Stimulated activated CD4-positive, alpha-beta T cell treated with anti-CD3 and anti-CD28 coated beads, Interleukin-4, amount 100 ng/mL, for 1 hour (primary cell): ENCODE measurements at places on chromosomes 13 and 19.
A peak's percentile ranks its signal among the peaks of the same experiment; 100 is the strongest.

DNA sequence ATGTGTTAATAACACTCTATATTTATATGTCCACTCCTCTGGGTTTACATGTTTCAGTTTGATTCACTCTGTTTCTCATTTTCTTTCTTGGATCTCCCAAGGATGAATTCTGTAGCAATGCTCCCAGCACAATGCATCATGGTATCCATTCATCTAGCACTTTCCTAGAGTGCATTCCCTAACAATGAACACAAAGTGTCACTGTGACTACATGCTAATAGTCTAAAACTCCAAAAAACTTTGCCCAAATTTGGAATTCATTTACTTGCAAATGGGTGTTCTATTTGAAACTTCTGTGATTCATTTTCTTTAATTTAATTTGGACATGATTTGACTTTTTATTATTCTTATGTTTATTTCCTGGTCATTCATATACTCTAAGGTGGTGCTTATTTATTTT is 286.3 kb downstream of the POU4F1 start:
- no peak for DNase-seq

DNA sequence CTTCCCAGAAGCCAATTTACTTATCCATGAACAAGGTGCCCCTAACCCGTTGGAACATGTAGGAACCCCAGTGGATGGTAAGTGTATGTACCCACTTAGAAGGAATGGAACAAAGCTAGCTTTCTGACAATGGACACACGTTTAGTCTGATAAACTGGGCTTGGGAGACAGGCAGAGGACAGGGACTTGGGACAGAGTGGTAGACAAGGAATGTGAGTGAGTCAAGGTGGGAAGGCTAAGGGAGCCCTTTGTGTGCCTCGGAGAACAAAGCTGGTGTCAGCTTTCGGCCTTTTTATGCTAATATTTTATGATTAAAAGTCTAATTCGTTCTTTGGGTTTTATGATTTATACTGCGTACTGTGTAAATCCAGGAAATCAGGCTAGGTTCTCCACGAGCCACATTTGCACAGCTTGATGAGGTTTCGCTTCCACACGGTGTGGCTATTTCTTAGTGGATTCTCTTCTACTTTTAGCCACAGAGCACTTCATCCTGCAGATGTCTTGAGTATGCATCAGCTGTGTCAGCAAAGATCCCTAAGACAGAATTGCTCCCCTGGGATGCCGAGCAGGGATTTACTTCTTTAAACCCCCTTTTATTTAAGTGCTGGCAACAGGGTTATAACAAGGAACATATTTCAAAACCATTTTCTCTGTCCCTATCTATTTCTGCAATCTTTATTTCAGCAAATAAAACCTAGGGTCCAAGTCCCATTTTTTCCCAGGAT is 258.5 kb downstream of the DLEU7 start:
- no peak for DNase-seq

GRCh38 chr19:3954107-3954506 is 16.8 kb downstream of the DAPK3 start:
- DNase-seq = no peak

DNA sequence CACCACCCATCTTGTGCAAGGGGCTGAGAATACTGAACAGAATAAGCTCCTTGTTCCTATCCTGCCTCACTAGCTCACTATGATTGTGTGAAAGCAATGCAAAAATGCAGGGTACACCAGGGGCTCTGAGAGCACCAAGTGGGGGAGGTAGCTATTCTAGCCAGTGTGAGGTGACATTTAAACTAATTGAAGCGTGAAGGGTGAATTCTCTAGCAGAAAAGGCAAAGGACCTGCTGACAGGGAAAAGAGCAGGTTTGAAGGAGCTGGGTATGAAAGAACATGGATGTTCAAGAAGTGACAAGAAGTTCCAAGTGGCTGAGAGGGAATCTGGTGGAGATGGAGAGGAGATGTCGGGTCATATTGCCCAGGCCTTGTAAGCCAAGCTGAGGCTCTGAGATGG is 64.2 kb downstream of the SIAH3 start:
- DNase-seq = no peak

GRCh38 chr19:17405250-17406045 is at the start of gene BST2:
BST2 (minus strand) TSS chr19:17405630; CDS start chr19:17405575, 55 bp downstream.
- peak; percentile 32 for DNase-seq

DNA sequence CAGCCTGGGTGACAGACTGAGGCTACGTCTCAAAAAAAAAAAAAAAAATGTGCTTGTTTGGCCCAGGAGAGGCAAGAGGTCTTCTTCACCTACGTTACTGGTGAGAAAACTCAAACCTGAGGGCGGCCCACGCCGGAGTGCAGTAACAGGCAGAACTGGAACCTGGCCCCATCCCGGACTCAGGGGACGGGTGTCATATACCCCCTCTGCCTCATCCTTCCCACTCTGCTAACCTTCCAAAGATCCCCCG is 414 bp upstream of the ADAT3 start:
- no peak for DNase-seq

GRCh38 chr19:55465460-55466240 is 1.1 kb upstream of the C19orf85 start:
- no peak for DNase-seq

- DNase-seq = no peak
Observed at GRCh38 chr13:40126306-40127085, 471.0 kb downstream of the COG6 start.

DNA sequence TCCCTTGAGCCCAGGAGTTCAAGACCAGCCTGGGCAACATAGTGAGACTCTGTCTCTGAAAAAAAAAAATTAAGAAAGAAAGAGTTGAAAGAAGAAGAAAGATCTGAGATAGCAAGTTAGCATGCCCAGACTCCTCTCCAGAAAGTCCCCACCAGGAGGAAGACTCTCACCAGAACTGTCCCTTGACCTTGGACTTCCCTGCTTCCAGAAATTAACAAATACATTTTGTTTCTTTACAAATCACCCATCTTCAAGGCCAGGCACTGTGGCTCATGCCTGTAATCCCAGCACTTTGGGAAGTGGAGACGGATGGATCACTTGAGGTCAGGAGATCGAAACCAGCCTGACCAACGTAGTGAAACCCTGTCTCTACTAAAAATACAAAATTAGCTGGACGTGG is 44.3 kb upstream of the KLF2 start:
- DNase-seq = no peak

DNA sequence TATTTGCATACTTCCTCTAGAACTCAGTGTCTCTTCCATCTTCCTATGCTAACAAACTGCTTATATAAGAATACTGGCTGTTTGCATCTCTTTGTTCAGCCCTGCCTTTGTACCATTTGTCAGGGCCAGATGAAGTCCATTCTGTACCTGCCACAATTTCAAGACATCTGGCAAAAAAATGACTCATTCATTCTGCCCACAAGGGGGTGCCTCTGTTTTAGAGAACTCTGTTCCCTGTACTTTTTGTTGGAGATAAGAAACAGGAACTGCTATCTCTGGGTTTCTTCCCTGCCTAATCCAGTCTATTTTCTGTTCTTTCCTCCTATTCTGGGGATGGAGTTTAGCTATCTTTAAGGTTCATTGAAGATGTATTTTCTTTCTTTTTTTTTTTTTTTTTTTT is 23.0 kb downstream of the ZNF568 start:
- DNase-seq = no peak

GRCh38 chr13:31749929-31750328 is 10.6 kb downstream of the RXFP2 start:
- no peak for DNase-seq

- no peak for DNase-seq
Observed at GRCh38 chr19:2944403-2944774, 382 bp downstream of the ZNF77 start.
